ENCODE measurements at places on chromosomes 2 and 18.

- DNase-seq = no peak
These were observed 20.8 kb upstream of the TMEM17 start for GRCh38 chr2:62526531-62527381.

GRCh38 chr2:42199626-42200025 is 30.5 kb downstream of the EML4 start:
- no peak for DNase-seq

DNA sequence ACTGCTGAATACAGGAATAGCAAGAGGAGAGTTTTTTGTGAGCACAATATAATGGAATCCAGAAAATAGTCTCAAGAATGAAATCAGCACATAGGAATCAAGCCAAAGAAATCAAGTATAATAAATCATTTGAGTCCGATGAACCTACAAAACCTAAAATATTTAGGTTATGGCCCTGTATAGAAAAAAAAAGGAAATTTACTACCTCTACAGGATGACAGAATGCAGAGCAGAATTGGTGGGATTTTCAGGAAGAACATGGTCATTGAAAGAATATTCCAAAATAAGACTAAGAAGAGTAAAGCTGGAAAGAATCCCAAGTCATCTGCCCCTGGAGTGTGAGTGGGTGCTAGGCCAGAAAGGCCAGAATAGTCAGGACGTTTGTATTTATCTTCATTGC is 1041.2 kb upstream of the CDH2 start:
- no peak for DNase-seq

DNA sequence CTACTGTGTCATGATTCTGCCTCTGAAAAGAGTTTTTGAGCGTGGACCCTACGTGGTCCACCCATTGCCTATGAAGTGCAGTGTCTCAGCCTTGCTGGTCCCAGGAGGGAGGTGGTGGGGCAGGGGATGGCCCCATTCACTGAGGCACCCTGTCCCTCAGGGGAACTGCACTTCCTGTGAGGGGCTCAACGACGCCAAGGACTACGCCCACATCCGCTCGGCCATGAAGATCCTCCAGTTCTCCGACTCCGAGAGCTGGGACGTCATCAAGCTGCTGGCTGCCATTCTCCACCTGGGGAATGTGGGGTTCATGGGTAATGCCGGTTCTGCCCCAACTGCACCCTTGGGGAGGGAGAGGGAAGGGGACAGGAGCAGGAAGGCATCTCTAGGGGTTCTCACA is 42.5 kb downstream of the MYO7B start:
- DNase-seq = no peak

GRCh38 chr2:189599245-189599644 is 18.7 kb upstream of the SLC40A1 start:
- no peak for DNase-seq

- DNase-seq = no peak
These were observed 45.6 kb downstream of the MEX3C start for GRCh38 chr18:51151568-51152511.

- DNase-seq = no peak
These were observed 119.1 kb downstream of the BAZ2B start for GRCh38 chr2:159497256-159497655.

DNA sequence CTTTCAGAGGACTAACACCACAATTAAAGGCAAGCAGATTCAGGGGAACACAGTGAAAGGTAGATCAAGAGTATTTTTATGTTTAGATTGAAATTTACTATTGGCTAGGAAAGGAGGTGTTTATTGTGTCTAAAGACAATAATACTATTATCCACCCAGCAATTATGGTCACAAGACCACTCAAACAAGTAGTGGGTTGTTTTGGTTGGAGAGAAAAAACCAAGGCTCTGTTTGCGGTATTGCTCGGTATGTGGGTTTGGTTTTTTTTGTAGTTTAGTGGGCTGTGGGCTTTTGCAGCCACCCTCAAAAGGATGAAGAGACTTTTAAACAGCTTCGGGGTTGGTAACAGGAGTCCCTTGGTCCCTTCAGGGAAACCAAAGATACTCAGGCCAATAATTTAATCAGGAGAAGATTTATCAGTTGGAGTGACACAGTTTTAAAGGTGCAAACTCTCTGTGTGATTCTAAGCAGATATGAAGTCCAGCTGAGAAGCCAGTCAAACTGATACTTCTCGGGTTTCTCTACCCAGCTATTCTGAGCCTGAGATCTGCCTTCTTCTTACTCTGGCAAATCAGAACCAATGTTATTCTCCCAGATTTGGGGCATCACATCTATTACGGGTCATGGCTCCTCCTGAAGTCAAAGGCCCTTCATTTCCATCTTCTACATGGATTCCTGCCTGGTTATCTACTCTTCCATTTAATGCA is 55.3 kb downstream of the DCC start:
- DNase-seq = no peak

DNA sequence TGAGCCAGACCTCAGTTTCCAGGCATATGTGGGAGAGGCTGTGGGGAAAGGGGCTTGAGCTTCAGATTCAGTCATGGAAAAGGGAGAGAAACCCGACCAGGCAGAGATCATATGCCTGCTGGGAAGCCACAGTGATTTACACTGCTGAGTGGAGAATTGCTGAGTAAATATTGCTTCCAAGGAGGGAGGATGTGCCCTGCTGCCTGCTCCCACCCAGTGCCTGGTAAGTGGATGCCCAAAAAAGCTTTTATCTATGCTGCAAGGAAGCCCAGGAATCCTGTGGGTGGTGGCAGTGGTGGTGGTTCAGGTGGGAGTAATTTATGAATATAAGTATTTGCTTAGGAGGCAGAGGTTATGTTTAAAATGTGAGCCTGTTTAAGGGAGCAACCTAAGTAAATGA is 39.5 kb downstream of the INO80C start:
- no peak for DNase-seq

GRCh38 chr2:157438863-157439823 is 4.7 kb downstream of the CYTIP start:
- no peak for DNase-seq

- no peak for DNase-seq
These were observed 161.2 kb upstream of the MAP3K20 start for GRCh38 chr2:172914341-172915008.

- no peak for DNase-seq
These were observed 33.2 kb downstream of the SMARCAL1 start for GRCh38 chr2:216445501-216445900.

DNA sequence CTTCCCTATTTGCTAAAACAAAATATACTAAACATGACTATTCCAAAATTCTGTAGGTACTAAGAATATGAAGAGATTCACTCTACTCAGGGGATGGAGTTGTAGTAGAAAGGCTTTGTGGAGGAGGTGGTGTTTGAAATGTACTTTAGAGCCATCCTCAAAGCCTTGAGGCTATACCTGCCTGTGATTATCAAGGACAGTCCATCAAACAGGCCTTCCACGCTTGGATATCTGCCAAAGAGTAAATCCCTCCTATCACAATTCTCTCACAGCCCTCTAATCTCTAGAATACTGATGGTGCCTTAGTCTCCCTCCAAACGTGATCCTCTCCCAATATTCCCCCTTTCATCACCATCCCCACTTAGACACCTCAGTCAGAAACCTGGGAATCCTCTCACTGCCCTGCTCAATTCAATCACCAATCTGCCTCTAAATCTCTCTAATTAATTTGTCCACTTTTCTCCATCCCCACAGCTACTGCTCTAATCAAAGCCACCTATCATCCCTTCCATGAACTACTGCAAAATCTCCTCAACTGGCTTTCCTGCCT is 13.1 kb downstream of the SOS1 start:
- DNase-seq = peak; percentile 38

DNA sequence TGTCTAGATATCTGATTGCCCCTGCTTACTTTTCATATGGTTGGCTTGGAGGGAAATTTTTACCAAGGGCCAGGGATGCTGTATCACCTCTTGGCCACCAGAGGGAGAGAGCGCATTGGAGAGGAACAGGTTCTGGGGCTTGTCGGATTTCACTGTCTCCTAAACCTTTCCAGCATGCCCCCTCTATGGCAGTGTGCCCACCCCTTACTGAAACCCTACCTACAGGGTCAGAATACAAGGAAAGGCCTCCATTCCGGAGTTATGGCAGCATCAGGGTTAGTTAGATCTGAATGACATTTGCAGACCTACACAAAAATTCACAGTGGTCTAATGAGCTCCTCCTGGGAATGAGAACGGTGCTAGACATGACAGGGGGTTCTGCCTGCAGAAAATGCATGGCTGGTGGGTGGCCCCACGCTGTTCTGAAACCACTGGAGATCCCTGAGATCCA is 5.8 kb downstream of the SLC14A2 start:
- peak; percentile 37 for DNase-seq

GRCh38 chr2:55134316-55134706 is 84.1 kb upstream of the RTN4 start:
- DNase-seq = no peak

GRCh38 chr2:100793982-100794381 is 26.0 kb upstream of the NPAS2 start:
- no peak for DNase-seq

- peak; percentile 41 for DNase-seq
These were observed 100.9 kb downstream of the WDSUB1 start for GRCh38 chr2:159185401-159186130.

DNA sequence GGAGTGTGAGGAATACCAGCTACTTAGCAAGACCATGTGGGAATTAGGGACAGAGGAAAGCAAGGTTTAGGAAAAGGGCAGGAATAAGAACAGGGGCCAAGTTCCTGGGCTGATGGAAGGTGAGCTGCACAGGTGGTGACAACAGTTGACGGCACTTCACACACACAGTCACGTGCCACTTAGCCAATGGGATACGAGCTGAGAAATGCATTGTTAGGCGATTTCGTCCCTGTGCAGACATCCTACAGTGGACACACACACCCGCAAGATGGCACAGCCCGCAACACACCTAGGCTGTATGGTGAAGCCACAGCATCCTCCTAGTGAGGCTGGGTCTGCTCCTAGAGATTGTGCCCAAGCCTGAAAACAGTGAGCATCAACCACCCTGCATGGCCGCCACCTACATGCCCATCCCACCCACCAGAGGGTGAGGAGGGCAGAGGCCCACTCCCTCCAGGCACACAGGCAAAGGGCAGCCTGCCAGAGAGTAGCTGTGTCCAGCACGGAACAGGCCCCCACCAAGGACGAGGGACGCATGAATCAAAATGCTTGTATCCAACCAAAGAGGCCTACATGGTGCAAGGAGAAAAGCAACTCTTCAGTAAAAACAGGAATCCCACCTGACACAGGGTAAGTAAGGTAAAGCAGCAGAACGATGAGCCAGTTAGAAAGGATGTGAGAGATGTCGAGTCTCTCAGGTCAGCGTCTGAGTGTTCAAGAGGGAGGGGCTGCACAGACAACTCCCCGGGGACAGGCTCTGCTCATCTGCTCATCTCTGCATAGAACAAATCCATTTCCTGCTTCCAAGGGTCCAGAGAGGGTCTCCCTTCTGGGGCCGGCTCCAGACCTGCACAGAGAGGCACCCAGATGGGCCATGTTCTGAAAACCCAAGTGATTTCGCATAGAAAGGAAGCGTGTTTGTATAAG is 51.3 kb downstream of the ZNF516 start:
- DNase-seq = no peak

DNA sequence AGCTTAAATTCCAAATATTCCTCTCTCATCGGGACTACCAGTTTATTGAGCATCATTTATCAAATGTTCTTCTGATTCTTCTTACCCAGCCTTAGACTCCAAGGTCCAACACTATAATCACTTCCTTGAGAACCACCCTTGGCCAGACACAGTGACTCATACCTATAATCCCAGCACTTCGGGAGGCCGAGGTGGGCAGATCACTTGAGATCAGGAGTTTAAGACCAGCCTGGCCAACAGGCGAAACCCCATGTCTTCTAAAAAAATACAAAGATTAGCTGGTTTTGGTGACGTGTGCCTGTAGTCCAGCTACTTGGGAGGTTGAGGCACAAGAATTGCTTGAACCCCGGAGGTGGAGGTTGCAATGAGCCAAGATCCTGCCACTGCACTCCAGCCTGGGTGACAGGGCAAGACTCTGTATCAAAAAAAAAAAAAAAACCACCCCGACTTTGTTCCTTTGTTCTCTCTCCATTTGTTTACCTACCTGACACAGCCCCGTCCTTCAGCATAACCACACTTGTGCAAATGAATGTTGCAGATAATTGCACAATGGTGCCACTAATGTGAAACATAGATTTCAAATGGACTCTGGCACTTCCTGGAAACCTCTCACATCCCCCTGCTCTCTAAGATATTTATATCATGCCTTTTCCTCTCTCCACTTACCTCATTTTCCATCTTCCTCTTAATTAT is 38.9 kb upstream of the LPIN2 start:
- DNase-seq = peak; percentile 31

GRCh38 chr18:46488471-46489213 is 168.4 kb downstream of the LOXHD1 start:
- no peak for DNase-seq

GRCh38 chr2:237536617-237537016 is 29.8 kb upstream of the PRLH start:
- no peak for DNase-seq

DNA sequence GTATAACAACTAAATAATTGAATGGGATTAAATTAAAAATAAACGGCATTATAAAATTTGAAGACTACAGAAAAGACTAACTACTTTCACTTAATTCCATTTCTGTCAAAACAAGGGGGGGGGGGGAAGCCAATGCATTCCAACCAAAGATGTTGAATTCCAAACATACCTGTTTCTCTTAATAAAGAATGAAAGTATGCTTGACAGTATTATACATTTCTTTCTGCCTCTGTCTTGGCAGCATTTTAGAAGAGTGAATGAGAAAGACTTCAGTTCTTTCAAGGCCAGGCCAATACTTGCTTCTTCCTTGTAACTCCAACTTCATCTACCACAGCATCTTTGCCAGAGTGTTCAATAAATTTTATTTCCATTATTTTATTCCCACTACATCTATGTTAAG is 65.9 kb downstream of the PDE11A start:
- no peak for DNase-seq

GRCh38 chr2:134368009-134368817 is 114.3 kb downstream of the MGAT5 start:
- DNase-seq = no peak

DNA sequence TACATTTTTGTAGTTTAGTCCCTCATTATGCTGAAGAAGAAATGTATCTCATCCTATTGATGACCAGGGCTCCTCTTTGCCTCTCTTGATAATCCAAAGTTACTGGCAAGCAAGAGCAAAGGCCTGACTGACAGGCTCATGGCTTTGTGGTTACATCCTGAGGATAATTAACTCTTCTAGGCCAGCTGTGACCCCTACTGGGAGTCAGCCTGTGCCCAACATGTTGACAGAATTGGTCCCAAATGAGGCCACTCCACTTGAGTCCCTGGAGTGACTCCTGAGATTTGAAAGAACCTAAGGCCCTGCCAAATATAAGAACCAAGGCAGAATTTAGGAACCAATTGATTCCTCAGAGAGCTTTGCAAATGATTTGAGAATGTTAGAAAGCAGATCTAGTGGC is 973.8 kb upstream of the CELF4 start:
- DNase-seq = peak; percentile 54

- no peak for DNase-seq
These were observed 52.4 kb downstream of the WIPF1 start for GRCh38 chr2:174545240-174545639.

- peak; percentile 73 for DNase-seq
These were observed 138.8 kb downstream of the MCFD2 start for GRCh38 chr2:46776687-46777327.

GRCh38 chr18:24055009-24055804 is 40.7 kb downstream of the TTC39C start:
- DNase-seq = no peak

- no peak for DNase-seq
These were observed 6.3 kb downstream of the YES1 start for GRCh38 chr18:805755-806110.

GRCh38 chr2:209771474-209772289 is at the start of gene UNC80:
Gene UNC80 (plus strand): TSS chr2:209771832. CDS start chr2:209772073, 241 bp downstream.
- peak; percentile 68 for DNase-seq

- no peak for DNase-seq
These were observed 166.3 kb upstream of the HDAC4 start for GRCh38 chr2:239566995-239567568.

GRCh38 chr2:112494828-112495227 is 12.9 kb downstream of the TTL start:
- DNase-seq = no peak

Data from WERI-Rb-1 (cell line).